GM12878 (cell line): ENCODE measurements at places on chromosomes 16 and 17.

GRCh38 chr17:82338858-82339633, 5.5 kb upstream of the SECTM1 start:
- DNase-seq = no peak

DNA sequence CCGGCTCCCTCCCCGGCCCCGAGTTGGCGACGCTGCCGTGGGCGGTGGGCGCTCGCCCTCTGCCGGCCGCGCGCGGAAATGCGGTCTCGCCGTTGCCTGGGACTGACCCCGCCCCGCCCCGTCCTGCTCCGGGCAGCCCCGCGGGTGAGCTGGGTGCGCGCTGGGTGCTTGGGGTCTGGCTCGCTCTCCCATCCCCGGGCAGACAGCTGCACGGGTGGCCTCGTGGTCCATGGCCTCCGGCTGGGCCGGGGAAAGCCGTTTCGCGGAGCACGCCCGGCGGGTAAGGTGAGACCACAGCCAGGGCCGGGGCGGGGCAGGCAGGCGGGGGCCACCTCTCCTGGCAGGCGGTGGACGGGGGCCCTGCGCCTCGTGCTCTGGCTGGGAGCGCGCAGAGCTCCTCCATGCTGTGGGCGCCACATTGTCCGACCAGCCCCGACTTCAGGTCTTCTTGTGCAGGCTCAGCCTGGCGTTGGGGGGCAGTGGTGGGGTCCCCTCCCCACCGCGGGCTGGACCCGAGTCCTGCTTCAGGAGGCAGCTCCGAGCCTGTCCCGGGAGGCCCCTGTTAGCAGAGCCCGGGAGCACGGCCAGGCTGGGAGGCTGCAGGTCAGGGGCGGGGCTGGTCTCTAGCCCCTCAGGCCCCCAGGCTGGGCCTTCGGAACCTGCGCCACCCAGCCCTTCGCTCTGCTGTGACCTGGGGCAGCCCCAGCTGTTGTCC, 7.0 kb upstream of the C1QTNF8 start:
- no peak for DNase-seq

DNA sequence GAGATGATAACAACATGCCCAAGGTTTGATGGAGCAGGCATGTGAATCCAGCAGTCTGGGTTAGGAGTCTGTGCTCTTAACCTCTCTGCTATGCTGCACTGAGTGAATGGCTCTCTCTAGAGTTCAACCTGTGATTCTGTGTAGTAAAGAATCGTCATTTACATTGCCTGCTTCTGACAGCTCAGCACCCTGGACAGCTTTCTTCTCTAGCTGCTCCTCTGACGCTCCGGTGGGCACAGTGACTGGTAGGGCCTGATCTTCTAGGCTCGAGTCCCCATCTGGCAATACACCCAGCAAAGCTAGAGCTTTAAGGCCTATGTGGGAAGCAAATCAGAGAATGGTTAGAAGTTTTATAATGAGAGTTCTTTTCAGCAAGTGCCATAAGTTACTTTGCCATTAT, 85.3 kb upstream of the ATP2A3 start:
- no peak for DNase-seq

DNA sequence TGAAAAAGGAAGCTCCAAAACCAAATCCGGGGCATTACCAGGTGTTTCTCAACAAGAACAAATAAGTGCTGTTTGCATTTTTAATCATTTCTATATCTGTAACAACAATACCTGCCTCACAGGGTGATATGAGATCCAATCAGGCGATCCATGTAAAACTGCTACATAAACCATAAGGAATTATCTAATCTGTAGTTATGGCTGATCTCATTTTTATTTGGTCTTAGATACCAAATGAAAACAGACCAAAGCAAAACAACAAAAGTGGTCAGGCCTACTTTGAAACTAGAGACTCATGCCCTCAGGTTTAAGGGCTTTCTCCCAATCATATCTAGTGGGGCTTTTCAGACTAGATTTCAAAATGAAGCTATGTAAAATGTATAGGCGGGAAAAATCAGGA, 28.3 kb downstream of the XPO6 start:
- no peak for DNase-seq

GRCh38 chr16:3797904-3798811, 80.8 kb upstream of the TRAP1 start:
- DNase-seq = no peak

DNA sequence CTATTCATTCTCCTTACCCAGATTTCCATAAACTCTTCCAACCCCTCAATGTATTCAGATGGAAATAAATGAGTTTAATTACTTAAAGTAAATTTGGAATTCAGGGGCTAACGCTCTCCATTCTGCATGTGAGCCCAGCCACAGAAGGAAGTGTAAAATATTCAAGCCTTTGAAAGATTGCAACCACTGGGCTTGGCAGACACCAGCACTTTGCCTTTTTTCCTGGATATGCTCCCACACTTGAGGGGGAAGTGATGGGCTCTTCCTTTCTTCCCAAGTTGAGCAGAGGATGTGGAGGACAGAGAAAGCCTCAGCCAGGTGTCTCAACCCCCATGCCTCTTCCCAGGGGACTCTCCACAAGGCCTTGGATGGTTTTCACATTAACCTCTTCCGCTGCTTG, 825.1 kb upstream of the EEF2KMT start:
- DNase-seq = no peak

- no peak for DNase-seq
These were observed 93.1 kb downstream of the PITPNC1 start for GRCh38 chr17:67470163-67470562.

GRCh38 chr17:41771389-41772206, 14.9 kb downstream of the JUP start:
- no peak for DNase-seq

DNA sequence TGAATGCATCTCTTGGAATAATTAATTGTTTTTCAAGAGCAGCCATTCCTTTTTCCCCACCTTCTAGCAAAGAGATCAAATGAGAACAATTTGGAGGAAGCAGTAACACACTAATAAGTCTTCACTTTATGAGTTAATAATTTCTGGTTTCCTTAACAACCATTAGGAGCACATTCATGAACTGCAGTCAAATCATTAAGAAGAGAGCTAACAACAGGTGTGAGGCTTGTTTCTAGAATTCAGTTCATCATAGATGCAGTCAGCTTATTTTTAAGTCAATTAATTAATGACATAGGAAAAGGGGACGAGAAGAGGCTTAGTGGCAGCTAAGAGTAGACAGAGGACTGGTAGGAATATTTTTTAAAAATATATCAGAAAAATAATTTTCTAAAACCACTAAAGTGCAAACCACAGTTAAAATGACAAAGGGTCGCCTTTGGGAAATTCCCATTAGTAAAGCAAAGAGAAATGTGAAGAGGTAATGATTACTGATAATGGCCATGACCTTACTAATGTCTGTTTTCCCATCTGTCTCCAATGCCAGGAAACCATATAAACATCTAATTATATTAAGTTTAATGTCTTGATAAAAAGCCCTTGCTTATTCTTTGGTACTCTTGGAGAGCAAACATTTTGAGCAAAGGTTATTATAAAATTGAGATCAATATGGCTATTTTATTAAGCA, 184.2 kb downstream of the KCNJ2 start:
- no peak for DNase-seq

DNA sequence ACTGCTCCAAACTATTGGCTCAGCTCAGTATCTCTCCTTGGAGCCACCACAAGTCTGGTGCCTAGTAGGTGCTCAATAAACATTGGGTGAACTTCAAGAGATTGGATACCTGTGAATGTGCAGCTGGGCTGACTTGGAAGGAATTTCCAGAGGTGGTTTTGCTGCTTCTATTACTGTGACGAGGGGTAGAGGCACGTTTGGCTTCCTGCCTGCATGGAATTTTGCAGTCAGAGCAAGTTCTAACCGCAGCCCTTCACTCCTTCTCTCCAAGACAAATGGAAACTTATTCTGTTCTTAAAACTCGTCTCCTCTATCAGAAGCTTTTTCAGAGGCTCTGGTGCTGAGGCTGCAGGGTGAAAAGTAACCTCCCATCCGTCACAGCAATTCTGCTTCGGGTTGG, 342.5 kb downstream of the CPPED1 start:
- DNase-seq = no peak
